CD4-positive, alpha-beta T cell treated with Interferon alpha-2 for 1 hour (primary cell): ENCODE measurements at places on chromosomes 5 and 9.

- no peak for DNase-seq
These were observed 30.3 kb downstream of the ADCY2 start for GRCh38 chr5:7426284-7426683.

GRCh38 chr5:133663397-133664054 lies 51.2 kb upstream of the FSTL4 start:
- no peak for DNase-seq

- no peak for DNase-seq
These were observed 222.0 kb downstream of the EBF1 start for GRCh38 chr5:158877706-158878105.

GRCh38 chr5:146059460-146060220 lies 45.7 kb downstream of the PLAC8L1 start:
- no peak for DNase-seq

- no peak for DNase-seq
These were observed 3.4 kb downstream of the PLEKHG4B start for GRCh38 chr5:95241-95980.

- no peak for DNase-seq
These were observed 268.3 kb downstream of the PJA2 start for GRCh38 chr5:109141222-109142200.
